Neural progenitor cell (in vitro differentiated cells): ENCODE measurements at places on chromosomes 1 and 21.

DNA sequence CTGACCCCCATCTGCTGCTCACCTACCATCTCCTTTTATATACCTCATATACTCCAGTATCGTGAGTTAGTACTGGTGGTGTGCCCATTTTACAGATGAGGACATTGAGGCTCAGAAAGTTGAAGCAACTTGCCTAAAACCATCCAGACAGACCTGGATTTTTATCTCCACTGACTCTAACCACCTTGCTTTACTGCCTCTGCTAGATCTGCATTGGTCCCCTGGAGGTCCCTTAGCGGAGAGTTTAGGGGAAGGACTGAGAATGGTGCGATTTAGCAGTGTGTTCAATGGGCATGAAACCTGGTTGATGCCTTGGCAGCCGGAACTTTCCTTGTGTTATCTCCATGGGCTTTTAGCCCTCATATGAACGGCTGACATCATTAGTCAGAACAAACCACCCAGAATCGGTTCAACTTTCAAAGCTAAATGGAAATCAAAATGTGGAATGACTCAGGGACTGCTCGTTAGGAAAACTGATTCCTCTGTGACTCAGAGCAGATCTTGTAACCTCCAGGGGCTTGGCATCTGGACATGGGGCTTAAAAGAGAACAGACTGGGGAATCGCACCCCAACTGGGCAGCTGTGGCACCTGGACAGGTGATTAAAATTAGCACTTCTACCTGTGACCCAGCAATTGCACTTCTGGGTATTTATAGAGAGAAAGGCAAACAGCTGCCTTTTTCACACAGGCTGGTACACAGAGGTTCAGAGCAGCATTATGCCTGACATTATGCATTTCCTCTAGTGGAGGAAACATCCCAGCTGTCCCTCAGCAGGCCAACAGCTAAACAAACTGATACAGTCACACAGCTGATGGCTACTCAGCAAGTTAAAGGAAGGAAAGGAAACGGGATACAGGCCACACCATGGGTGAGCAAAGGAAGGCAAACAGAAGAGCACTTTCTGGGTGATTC lies 25.3 kb downstream of the TMEM51 start:
- DNase-seq: no peak

GRCh38 chr1:54300401-54300800 lies 100.4 kb downstream of the MRPL37 start:
- DNase-seq: no peak

GRCh38 chr1:220013497-220013896 lies 32.8 kb downstream of the EPRS1 start:
- DNase-seq: no peak

DNA sequence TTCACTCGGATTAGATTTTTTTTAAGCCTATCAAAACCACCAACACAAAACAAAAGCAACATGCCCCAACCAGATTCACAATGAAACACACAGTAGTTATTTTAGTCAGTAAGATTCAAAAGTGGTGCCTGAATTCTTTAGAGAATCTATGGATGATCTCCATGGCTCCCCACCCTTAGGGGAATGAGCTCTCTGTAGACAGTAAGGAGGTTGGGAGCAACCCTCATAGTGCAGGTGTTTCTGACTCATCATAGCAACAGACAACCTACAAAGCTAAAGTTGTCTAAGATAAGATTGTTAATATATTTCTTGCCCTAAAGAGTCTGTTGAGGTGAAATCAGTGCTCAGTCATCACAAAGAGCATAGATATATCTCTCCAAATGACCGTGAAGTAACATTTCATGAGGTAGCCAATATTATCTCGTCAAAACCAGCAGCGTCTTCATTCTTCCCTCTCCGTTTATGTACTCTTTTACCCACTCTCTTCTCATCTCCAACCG lies 78.3 kb downstream of the ADAMTS1 start:
- no peak for DNase-seq

- no peak for DNase-seq
Measured at GRCh38 chr1:17935230-17935629, 172.4 kb upstream of the IGSF21 start.

- no peak for DNase-seq
Measured at GRCh38 chr1:162756523-162756922, 34.0 kb upstream of the HSD17B7 start.

GRCh38 chr1:159925719-159926078 lies 392 bp upstream of the TAGLN2 start:
- DNase-seq: no peak

- no peak for DNase-seq
Measured at GRCh38 chr1:160674415-160674814, 27.6 kb upstream of the SLAMF1 start.

DNA sequence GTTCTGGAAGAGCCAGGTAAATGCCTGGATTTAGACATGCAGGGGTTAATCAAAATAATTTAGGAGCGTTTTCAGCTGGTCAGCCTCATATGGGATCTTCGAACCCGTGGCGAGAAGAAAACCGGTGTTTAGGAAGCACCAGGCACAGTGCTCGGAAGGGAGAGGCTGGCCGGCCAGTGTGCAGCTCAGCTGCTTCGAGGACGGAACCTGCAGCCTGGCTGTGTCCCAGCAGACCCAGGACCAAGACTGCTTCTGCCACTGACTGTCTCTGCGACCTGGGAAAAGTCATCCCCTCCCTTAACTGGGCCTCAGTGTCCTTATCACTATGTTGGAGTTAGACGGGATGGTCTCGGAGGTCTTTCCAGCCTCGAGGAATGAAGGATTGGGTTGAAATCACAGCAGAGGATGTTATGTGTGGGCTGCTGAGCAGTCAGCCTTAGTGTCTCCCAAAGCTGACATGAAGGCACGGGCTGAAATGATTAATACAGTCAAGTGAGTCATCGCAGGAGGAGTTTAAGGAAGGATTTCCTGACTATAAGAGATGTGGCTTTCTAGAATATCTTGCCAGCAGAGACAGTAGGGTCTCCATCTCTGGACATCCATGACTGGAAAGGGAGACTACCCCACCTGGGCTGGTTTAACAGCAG lies 20.8 kb downstream of the PPFIA4 start:
- no peak for DNase-seq

GRCh38 chr1:119225831-119226230 lies 85.4 kb upstream of the WARS2 start:
- DNase-seq: no peak

DNA sequence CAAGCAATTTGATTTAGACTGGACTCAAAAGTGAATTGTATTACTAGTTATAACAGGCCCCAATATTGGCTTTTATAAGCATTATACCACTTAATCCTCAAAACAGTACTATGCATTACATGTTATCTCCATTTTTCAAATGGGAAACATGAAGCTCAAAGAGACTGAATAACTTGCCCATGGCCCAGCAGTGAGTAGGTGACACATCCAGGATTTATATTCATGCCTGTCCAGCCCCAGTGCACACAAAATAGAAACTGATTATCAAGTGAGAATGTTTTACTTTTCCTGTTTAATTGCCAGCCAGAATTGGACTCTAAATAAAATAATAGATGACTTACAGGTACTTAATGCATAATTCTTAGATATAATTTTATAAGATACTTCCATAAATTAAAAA lies 82.9 kb downstream of the NIBAN1 start:
- no peak for DNase-seq

GRCh38 chr1:117615474-117615873 lies 9.6 kb downstream of the TENT5C start:
- DNase-seq: no peak

DNA sequence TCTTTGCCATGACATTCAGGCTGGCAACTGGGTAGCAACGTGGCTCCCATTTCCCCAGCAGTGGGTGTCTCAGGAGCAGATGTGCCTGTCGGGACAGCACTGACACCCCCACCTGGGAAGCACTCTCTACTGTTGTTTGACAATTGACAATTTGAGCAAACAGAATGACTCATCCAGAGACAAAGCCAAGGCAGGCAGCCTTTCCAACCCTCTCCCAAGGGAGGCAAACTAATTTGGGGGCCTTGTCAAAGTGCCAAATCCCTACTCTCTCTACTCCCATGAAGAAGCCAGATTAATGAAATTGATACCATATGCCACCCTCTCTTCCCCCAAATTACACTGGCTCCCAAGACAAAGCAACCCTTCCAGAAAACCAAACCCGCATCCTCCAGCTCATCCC lies 65.6 kb downstream of the GRIK3 start:
- DNase-seq: no peak

DNA sequence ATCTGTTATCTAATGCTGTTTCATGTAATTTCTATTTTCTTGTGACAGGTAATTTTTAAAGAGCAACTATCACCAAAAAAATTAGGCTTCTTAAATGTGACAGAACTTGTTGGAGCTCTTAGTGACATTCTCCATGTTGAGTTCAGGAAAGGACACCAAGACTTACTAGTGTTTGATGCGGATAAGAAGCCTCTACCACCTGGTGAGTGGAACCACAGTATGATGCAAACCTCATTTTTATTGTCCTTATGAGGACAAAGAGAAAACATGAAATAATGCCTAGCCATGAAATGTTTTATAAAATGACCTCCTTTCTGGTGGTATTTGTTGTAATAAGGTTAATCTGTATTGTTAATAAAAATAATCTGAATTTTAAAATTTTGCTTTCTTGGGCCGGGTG lies 39.1 kb downstream of the TDRD5 start:
- DNase-seq: no peak

DNA sequence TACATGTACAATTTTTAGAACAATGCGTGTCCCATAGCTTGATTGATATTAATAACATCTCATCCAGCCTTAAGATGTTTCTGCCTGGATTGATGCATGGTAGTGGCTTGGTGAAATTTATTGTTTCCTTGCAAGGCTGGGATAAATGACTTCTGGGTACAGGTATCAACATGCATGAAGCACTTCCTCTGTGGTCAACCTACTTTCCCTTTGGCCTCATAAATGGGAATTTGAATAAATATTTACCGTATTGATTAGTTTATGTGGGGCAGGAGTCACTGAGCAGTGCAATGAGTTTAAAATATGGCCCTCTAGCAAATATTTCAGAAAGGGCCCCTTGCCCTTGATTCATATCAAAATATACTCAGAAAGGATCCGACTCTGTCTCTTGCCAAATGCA lies 83.9 kb upstream of the KCNE2 start:
- no peak for DNase-seq

GRCh38 chr1:94247138-94248094 lies 10.0 kb upstream of the ARHGAP29 start:
- DNase-seq: peak; percentile 96

DNA sequence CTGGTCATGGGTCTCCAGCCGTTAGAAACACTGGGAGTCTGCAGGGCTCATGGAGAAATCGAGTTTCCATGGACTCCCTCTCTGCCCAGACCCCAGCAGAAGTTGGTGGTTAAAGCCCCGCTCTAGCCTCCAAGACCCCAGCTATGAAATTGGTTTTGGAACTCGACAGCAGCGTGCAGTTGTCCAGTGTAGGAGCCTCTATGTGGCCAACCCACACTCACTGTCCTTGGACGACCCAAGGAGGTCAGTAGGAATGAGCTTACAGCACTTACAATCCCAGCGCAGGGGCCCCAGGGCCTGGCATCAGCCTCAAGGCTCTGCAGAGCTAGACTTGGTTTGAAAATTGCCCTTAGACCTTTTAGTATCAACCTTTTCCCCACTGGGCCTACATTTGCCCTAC lies 3.2 kb upstream of the PRDM16 start:
- no peak for DNase-seq

DNA sequence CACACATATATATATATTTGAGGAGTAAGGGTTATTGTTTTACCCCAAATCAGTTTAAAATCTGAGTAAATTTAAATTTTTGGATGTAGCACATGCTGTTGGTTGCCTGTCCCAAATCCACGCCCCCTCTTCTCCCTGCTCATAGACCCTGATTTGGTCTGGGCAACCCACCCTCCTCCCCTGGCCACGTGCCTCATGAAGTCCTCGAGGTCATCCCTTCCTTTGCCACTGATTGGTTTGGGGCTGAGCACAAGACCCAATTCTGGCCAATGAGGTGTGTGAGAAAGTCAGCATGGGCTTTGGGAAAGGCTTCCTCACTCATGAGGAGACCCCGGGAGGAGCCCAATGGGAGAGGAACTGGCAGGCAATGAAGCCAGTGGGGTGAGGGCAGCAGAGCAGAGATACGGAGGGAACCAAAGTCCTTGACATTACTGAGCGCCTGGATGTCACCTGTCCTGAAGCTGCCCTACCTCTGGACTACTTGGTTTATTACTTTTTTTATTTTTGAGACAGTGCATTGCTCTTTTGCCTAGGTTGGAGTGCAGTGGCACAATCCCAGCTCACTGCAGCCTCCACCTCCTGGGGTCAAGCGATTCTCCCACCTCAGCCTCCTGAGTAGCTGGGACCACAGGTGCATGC lies 31.3 kb upstream of the GPR157 start:
- no peak for DNase-seq

DNA sequence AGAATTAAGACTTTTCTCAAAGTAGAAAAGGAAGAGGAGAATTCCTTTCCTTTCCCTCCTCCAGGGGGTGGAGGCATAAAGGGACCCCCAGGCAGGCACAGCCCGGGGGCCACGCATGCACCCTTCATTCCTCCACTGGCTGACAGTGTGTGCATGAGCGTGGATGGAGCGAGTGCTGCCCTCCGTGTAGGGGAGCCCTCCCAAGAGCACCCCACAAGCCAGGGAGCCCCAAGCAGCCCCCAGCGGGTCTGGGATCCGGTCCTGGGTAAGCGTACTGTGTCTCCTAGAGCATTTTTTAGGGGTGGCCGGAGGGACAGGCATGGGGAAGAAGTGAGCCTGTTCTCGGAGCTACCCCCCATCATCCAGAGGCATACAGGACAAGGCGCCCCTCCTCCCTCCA lies 120.5 kb downstream of the SIK1 start:
- DNase-seq: no peak

- peak; percentile 32 for DNase-seq
Measured at GRCh38 chr1:119080586-119080985, 59.9 kb downstream of the WARS2 start.

GRCh38 chr1:8941906-8942305 lies 3.8 kb upstream of the CA6 start:
- no peak for DNase-seq

DNA sequence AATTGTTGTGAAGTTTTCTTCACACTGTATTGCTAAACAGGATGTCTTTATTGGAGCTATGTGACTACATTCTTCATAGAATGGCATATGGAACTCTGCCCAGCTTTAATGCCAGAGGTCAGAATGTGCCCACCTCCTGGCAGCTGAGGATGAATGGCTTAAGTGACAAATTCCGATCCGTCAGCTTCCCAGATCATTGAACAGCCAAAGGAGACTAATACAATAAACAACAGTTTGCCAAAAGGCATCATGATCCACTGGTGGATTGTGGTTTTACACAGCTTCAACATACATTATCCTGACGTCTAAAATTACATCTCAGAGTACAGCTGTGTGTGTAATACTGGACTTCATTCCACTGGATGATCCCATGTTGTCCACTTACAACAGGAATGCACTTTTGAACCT lies 68.7 kb upstream of the C1orf105 start:
- no peak for DNase-seq

- no peak for DNase-seq
Measured at GRCh38 chr1:70168283-70168682, 37.1 kb downstream of the LRRC40 start.

DNA sequence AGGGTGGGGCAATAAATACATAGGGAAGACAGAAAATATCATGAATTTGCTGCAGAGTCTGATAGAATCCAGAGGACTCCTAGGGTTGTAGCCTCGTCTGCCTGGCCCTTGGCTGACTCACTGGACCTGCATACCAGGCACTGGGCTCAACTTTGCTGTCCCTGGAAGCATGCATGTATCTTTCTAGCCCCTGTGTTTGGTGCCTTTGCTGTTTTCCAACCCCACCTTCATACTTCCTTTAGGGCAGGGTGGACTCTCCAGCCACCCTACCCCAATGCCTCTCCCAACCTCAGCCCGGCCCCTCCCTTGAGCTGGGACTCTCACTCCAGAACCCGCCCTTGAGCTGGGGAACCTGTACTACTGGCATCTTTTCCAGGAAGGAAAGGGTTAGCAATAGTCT lies 1.2 kb downstream of the RAB25 start:
- DNase-seq: no peak
